Stimulated activated CD4-positive, alpha-beta T cell treated with anti-CD3 and anti-CD28 coated beads, Interleukin-12 subunit alpha, Interleukin-12 subunit beta, amount 100 ng/mL, for 24 hours (primary cell): ENCODE measurements at places on chromosomes 5 and 9.

DNA sequence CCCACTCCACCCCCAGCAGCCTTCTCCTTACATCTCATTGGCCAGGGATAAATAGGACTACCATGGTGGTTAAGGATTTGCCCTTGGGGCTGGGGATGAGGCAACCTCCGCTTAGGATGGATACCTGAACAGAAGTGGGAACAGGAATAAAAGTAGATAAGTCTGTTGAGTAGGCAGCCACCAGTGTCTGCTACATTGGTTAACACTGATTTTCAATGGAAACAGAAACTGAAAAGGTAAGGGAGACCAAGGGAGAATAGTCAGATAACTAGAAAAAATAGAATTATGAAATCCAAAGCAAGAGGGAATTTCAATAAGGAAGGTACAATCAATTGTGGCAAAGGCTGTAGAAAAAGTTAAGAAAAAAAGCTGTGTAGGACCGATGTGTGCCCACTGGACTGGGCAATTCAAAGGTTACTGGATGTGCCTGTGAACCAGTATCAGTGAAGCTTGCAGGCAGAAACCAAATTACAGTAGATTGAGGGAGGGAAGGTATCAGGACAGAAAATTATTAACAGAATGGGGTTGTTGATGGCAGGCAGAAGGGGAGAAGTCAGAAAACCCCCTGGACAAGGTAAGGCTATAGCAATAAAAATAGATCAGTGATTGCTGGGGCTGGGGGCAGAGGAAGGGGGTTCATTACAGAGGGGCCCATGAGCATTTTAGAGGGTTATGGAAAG lies 48.7 kb downstream of the DNAJC21 start:
- no peak for DNase-seq

DNA sequence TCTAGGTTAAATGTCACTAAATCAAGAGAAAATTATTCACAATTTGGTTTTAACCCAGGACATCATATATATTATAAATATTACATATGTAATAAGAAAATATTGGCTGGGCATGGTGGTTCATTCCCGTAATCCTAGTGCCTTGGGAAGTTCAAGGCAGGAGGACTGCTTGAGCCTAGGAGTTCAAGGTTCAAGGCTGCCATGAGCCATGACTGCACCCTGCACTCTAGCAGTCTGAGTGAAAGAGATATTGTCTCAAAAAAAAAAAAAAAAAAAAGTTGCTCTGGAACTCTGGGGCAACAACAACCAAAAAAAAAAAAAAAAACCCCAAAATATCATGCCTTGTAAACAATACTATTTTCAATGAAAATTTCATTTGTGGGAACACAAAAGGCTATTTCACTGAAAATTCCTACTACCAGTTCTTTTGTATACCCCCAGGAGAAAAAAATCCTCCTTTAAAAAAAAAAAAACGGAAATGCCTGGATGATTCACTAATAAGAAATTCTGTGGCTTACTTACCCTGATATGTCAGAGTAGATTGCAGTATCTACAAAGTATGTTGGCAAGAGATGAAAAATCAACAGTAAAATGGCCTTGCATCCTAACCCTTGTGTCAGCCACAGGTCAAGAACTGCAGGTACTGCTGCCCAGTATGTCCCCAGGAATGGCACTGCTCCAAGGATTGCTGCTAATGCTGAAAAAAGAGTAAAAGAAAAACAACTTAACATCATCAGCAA lies 22.6 kb upstream of the CTNNAL1 start:
- DNase-seq = no peak

- no peak for DNase-seq
Observed at GRCh38 chr5:2066373-2066772, 183.6 kb upstream of the IRX4 start.

DNA sequence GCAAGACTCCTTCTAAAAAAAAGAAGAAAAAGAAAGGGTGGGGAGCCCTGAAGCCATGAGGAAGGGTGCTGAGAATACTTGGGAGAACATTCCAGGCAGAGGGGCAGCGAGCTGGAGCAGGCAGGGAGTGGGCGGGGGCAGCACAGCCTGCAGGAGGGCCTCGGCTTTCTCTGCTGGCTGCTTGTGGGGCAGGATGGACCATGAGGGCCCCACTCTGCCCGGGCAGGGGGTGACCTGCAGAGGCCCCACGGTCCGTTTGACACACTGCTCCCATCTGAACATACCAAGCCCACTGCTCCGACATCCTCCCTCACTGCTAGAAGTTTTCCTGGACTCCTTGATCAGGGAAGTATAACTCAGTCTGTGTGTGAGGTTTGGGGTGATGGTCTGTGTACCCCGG lies 11.7 kb upstream of the NUP214 start:
- DNase-seq = no peak

- no peak for DNase-seq
Observed at GRCh38 chr5:80161165-80161564, 94.7 kb downstream of the SERINC5 start.

GRCh38 chr5:179455320-179455719 lies 95.0 kb upstream of the RUFY1 start:
- DNase-seq = no peak

GRCh38 chr5:34034534-34035327 lies 8.3 kb downstream of the C1QTNF3 start:
- no peak for DNase-seq

DNA sequence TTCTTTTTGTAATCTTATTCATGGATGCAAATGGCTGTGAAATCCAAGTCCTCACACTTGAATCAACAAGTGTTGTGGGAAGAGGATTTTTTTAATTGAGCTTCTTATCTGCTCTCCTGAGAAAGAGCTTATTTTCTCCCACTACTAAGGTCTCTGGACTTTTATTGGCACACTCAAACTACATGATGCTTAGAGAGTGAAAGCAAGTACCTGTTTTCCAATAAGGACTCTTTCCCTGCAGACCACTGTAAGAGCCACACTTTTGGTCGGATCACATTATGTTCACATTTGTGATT lies 546.4 kb upstream of the ARRDC3 start:
- DNase-seq = no peak

DNA sequence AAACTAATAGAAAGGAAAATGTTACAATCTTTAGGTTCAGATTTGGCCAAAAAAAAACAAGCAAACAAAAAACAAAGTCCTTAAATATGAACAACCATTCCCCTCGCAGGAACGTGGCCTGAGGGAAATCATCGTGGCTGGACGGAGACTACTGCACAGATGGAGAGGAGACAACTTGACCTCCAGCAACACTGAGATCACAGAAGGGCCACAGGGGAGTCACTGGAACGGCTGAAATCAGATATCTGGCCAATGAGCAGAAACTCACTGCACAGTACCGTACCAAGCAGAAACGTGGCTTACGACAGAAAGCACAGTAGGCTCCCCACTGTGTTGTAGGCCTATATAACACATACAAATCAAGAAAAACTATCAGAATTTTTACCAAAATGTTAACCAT lies 27.7 kb downstream of the CAMSAP1 start:
- DNase-seq = no peak

- DNase-seq = no peak
Observed at GRCh38 chr5:96117771-96118651, 156.4 kb upstream of the ELL2 start.

GRCh38 chr5:32261198-32261597 lies 51.5 kb downstream of the MTMR12 start:
- no peak for DNase-seq

DNA sequence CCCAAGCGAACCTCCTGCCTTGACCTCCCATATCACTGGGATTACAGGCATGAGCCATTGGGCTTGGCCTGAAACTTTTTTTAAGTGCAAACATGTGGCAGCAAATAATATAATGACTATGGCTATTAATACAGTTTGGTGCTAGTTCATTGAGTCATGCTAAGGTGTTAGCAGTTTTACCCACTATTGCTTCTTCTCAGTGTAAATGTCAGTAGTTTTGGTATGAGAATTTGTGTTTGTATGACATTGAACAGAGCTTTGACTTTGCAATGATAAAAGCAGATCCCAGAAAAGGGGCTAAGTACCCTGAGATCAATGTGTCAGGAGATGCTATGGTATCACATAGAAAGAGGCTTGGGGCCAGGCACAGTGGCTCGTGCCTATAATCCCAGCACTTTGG lies 67.2 kb downstream of the WDR41 start:
- DNase-seq = no peak

DNA sequence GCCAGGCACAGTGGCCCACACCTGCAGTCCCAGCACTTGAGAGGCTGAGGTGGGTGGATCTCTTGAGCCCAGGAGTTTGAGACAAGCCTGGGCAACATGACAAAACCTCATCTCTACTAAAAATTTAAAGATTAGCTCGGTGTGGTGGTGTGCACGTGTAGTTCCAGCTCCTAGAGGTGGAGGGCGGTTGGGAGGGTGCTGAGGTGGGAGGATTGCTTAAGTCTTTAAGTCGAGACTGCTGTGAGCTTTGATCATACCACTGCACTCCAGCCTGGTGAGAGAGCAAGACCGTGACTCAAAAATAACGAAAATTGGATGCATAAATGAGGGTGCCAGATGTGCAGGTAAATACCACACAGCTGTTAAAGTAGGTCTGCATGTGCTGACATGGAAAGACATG lies 39.3 kb upstream of the TDRD7 start:
- DNase-seq = no peak

DNA sequence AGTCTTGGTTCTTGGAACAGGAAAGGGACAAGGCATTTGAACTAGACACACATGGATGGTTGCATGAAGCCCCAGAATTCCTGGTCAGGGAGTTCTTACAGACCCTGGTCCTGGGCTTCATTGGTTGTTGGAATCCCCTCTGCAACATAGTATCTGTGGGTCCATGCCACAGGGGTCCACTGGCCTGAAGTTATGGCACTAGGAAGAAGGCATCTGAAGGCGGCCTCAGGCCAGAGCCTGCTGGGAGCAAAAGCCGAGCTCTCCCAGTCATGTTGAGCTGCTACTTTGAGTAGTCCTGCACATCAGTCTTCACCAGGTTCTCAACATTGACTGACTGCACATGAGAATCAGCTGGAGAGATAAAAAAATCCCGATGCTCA lies 71.1 kb upstream of the PITX1 start:
- no peak for DNase-seq

GRCh38 chr9:120774719-120775118 lies 18.5 kb downstream of the FBXW2 start:
- no peak for DNase-seq

DNA sequence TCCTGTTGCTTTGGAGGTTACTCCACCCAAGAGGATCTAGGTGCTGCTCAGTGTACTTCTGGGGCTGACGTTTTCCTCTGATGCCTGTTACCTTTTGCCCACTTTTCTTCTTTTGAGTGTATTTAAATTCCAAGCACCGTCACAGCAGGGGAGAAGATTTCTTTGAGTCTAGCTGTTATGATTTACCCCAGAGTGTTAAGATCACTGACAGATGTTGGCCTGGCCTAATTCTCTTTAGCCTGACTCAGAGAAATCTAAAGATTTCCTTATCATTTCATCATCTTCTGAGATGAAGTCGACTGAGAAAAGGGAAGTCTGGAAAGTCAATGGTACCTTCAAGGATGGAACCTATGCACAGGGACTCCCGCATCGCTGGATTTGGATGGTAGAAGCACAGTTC lies 191.5 kb downstream of the FBXL7 start:
- no peak for DNase-seq

- DNase-seq = no peak
Observed at GRCh38 chr5:151107084-151107483, 26.2 kb upstream of the TNIP1 start.

- DNase-seq = no peak
Observed at GRCh38 chr5:175456105-175456742, 12.2 kb upstream of the DRD1 start.

DNA sequence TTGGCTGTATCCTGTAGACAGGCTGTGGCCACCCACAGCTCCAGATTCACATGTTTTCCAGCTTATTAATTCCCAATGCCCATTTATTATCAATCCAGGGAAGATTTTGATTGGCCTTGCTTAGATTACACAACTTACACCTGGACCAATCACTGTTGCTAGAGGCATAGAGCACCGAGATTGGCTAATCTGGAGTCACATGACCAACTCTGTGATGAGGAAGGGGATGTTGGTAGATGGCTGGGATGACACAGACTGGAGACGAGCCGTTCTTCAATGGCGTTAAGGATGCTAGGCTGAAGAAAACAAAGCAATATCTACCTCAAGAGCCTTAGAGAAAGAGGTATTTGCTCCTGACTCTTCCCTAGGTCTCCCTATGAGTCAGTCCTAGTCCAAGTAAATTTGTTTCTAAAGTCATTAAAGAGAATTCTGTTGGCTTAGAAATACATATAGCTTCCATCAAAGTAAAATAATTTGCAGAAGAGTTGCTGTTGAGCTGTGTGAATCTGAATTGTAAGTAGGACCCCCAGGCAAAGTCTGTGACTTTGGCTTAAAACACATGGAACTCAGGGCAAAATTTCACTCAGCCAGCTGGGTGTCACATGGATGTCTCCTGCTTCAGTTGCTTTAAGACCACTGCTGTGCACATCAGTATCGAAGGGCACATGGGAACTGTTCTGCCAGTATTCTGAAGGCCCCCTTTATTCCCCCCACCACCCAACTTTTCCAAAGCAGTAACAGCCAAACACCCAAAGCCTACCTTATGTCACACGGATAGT lies 326.4 kb upstream of the KLF4 start:
- no peak for DNase-seq

DNA sequence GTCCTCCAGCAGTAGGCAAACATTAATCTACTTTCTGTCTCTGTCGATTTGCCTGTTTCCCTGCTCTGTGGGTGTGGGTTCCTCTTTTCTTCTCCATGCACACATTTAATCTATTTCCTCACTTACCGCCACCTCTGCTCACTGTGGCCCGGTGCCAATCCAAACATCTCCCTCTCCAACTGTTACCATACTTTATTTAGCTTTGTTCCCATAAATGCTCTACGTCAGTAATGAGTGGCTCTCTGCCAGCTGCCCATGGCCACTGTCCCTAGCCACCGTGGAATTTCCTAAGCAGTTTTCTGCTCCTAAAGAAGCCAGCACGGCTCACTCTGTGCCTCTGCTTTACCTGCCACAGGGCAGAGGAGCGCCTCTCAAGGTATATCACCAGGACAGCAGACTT lies 19.5 kb upstream of the GOLPH3 start:
- no peak for DNase-seq

DNA sequence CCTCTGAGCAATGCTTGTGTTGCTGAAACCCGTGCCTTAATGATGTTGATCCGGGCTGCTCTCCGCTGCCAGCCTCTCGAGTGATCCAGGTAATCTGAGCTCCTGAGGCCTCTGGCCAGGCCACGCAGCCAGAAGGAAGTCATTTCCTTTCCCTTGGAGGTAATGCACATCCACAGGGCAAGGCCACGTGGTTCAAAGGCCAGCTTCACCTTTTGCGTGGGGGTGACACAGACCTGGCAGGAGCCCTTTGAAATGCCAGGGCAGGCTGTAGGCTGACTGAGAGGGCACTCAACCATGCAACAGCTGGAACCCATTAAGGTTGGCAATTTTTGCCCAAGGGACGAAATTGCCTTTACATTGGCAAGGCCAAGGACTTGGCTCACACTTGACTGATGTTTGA lies 80.4 kb downstream of the LIX1 start:
- no peak for DNase-seq

DNA sequence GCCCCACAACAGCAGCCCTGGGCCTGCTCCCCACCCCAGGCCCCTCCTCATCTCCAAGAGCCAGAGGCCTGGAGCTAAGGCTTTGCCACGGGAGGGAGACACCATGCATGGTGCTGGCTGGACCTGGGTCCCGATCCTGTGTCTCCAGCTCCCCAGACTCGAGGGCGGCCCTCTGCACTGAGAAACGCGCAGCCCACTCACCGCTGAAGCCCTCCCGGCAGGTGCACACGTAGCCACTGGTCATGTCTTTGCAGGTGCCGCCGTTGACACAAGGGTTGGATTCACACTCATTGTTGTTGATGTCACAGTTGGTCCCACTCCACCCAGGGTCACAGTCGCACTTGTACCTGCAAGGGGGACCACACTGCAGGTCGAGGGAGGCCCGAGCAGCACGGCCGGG lies 30.4 kb upstream of the SEC16A start:
- DNase-seq = no peak
